Epithelial cell of esophagus (primary cell): ENCODE measurements at places on chromosomes 16 and 17.

GRCh38 chr17:75472119-75472518 lies 15.7 kb downstream of the TMEM94 start:
- peak; percentile 67 for DNase-seq

DNA sequence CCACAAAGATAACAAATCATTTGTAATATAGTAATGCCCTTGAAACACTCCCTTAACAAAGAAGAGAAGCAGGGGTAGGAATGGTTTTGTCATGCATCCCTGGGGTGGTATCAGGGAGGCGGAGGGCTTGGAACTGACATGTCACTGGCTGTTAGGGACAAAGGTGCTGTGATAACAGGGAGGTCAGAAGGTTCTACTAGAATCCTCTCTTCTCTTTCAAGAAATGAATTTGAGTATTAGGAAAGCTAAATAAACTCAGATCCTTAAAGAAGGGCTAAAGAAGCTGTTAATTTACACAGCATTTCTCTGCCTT lies 65.4 kb upstream of the ADAMTS18 start:
- DNase-seq: no peak

GRCh38 chr17:16820161-16820877 lies 130.3 kb downstream of the CCDC144A start:
- DNase-seq: no peak

DNA sequence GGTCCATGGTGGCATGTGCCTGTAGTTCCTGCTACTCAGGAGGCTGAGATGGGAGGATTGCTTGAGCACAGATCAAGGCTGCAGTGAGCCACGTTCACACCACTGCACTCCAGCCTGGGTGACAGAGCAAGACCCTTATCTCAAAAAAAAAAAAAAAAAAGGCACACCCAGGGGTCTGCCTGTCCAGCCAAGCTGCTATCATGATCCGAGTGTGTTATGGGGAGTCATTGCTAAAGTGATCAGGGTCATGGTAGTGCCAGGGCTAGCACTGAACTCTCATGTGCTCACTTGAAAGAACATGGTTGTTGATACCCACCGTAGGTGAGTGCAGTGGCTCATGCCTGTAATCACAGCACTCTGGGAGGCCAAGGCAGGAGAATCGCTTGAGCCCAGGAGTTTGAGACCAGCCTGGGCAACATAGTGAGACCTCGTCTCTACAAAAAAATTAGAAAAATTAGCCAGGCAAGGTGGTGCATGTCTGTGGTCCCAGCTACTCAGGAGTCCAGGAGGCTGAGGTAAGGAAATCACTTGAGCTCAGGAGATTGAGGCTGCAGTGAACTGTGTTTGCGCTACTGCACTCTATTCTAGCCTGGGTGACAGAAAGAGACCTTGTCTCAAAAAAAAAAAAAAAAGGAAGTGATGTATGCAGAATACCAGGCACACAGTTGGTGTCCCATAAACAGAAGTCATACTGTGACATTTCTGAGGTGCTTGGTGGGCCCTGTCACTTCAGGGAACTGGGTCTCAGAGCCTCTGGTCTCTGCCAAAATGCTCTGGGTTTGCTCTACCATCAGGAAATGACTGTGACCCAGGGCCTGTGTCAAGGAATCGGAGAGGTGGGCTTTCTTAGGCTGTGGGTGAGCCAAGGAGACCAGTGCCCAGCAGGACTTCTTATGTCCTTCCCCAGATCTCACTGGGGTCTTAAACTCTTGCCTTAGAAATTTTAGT lies 2.2 kb downstream of the PRM1 start:
- no peak for DNase-seq

DNA sequence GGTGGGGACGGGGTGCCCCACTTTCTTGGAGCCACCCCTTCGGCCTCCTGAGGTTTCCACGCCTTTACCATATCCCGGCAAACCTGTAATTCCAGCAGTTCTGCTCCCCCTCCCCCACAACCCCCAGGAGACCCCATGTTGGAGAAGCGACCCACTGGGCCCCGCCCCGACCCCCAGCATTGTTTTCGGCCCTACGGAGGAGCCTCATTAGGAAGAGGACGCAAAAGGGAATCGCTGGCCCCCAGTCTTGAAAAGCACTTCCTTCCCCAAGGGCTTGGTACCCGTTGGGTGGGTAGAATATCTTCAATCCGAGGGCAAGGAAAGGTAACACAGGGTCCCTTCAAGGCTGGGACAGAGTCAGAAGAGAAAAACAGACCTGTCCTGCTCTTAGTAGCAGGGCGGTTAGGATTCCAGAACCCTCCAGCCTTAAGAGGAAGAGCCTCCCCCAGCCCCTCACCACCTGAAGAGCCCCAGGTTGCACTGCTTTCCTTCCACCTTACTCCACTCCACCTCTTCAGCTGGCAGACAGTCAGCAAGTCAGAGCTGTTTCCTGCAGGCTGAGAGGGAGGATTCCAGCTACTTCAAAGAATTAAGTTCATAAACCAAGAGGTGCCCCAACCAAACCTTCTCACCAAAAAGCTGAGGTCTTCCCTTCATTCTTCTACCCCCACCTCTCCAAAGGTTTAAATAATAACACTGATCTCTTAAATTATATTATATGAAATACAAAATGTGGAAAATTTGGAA lies 803 bp upstream of the TLCD2 start:
- DNase-seq: peak; percentile 47

- no peak for DNase-seq
These were observed 13.1 kb upstream of the BCAR1 start for GRCh38 chr16:75264457-75264998.

- DNase-seq: peak; percentile 74
These were observed 21.8 kb downstream of the CEP131 start for GRCh38 chr17:81200695-81201580.

DNA sequence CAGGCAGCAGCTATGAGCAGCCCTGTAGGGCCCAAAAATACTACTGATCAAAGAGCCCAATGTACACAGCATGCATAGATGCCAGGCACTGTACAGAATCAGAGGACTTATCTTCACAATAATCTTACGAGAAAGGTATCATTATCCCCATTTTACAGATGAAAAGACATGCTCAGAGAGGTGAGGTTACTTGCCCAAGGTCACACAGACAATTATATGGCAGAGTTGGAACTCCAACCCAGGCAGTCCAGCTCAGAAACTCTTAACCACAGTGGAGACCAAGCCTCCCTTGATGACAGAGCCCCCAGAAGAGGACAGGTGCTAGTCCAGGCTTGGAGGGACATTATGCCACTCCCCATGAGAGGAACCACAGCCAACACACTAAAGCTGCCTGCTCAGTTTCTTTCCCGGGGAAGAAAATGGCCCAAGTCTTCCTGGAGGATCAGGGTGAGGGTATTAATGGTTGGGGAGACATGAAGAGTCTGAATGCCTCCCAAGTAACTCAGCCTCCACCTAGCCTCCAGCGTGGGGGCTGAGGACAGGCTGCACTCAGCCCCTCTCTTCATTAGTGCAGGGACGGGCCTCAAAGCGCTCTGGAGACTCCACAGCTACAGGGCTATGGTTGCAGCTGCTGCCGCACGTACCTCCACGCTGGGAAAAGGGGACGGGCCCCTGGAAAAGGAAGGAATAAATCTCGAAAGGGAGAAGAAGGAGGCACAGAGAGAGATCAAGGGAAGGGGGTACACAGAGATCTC lies 826 bp downstream of the UNC119 start:
- DNase-seq: no peak

- DNase-seq: no peak
These were observed 2.8 kb upstream of the ALDOC start for GRCh38 chr17:28579526-28579925.

- no peak for DNase-seq
These were observed 1025.1 kb upstream of the CDH8 start for GRCh38 chr16:63061319-63061718.

- no peak for DNase-seq
These were observed 3.8 kb upstream of the NAT9 start for GRCh38 chr17:74779948-74780400.

- DNase-seq: no peak
These were observed 1.6 kb upstream of the ASPA start for GRCh38 chr17:3474212-3474611.

GRCh38 chr17:68006797-68007196 lies 10.5 kb upstream of the C17orf58 start:
- DNase-seq: no peak

GRCh38 chr17:54408731-54409130 lies 491.9 kb upstream of the TOM1L1 start:
- peak; percentile 73 for DNase-seq

DNA sequence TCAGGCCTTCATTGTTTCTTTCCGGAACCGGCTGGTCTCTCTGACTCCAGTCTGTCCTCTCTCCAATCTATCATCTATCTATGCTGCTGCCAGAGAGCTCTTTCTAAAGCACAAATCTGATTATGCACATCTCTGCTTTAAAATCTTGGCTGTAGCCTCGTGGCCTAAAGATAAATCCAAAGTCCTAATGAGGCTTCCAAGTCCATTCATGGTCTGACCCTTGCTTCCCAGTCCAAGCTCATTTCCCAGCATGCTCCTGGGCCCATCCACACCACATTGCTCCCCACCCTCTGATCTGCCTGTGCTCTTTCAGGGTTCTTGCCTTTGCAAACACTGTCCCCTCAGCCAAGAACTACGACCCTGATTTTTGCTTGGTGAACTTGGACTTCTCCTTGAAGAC lies 21.5 kb upstream of the PHB1 start:
- no peak for DNase-seq

DNA sequence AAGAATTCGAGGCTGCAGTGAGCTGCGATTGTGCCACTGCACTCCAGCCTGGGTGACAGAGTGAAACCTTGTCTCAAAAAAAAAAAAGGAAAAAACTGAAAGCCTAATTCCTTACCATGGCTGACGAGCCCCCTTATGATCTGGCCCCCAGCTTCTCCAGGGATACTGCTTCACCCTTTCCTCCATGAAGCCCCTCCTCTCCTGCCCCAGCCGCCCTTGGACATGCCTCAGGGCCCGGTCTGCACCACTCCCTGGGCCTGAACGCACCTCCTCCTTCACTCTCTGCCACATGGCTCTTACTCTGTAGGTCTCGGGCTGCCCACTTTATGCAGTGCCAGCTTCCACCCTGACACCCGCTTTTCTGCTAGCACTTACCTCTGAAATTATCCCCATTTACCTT lies 65.3 kb downstream of the COG7 start:
- DNase-seq: no peak

GRCh38 chr17:71649941-71650350 lies 470.9 kb upstream of the SOX9 start:
- no peak for DNase-seq

GRCh38 chr17:41763327-41763726 lies 23.2 kb downstream of the JUP start:
- DNase-seq: no peak

DNA sequence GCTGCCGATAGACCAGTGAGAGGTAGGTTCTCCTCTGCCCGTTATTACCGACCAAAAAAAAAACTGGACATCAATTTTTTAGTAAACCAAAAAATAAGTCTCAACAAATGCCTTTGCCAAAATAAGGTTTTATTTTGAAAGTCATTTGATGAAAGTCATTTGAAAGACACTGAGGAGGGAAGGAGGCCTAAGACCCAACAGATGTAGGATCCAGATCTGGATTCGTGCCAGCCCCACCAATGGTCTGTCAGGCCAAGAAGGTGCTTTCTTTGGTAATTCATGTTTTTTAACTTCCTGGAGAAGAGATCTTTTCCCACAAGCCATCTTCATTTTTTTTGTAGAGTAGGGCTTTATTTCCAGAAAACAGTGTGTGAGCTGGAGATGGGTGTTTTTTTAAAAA lies 18.1 kb downstream of the NTAN1 start:
- no peak for DNase-seq

DNA sequence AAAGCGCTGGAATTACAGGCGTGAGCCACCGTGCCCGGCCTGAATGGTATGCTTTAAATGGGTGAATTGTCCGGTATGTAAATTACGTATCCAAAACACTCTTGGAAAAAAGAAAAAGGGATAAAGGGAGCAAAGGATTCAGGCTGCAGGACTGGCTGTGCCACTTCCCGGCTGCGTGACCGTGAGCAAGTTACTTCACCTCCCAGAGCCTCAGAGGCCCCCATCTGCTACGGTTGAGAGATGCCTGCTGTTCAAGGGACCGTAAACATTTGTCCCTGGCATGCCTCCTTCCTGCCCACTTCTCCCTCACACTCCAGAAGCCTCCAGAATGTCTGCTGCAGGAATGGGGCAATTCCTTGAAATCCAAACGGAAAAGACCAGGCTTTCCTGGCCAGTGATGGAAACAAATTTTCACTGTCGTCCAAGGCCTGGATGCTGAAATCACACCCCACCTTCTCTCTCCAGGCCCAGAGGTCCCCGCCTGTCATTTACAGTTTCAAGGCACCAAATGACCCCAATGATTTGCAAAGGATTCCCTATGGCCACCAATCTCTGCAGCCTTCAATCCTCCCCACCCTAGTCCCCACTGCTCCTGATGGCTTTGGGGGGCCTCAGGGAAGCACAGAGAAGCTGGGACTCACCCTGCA lies 22.9 kb upstream of the LITAF start:
- peak; percentile 40 for DNase-seq

GRCh38 chr17:71613996-71614395 lies 506.8 kb upstream of the SOX9 start:
- no peak for DNase-seq

GRCh38 chr16:912322-912683 lies 58.5 kb downstream of the LMF1 start:
- DNase-seq: no peak

DNA sequence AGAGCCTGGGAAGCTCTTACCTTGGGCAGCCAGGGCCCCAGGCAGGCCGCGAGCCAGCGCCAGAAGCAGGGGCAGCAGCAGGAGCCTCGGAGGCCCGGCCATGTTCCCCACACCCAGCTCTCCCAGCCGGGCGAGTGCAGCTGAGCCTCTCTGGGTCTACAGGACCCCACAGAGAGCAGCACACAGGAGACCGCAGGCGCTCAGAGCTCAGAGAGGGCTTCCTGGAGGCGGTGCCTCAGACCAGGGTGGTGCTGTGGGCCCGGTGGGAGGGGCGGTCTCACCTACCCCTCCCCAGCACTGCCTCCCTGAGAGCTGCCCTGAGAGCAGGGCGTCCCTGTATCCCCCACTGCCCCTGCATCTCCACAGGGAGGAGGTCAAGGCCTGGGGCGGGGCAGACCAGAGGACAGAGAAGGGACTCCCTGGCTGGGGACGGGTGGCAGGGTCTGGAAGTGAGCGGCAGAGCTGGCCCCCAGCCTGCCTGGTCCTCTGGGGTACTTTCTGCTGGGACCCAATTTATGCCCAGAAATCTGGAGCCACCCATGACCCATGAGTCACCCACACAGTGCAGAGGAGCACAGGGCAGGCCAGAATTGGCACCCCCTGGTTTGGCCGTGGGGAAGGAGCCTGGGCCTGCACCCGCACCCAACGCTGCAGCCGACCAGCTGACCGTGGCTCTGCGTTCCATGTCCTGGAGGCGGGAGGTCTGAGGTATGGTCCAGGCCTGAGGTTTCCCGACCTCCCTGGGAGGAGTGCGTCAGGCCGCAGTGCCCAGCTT lies at the start of gene CD7:
CD7 (minus strand) TSS at position 215 of the 775 bp plus-strand sequence; CDS start at position 102, 113 bp downstream.
- no peak for DNase-seq

DNA sequence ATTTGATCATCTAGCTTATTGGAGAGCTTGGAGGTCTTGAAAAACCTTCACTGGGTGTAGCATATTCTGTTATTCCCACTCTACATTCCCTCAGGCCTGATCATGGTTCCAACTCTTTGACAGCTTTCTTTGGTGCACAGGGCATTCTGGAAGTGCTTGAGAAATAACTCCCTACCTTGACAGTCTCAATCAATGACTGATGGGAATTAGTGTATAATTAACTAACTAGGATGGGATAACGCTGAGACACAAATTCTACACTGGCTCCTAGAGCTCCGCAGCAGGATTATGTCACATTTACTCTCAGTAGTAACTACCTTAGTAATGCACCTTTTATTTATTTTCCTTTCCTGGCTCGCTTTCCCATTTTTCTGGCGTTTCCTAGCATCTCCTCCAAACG lies 236.4 kb downstream of the MAP2K6 start:
- no peak for DNase-seq

GRCh38 chr17:65261152-65261551 lies 124.0 kb downstream of the RGS9 start:
- DNase-seq: no peak

- no peak for DNase-seq
These were observed 688 bp upstream of the ITGB3 start for GRCh38 chr17:47252766-47253512.
